NCI-H1105 treated with DMSO at 0.1 percent for 48 hours (cell line): ENCODE measurements at places on chromosomes 7 and 10.

- peak; percentile 31 for DNase-seq
Observed at GRCh38 chr7:108973075-108973474, 403.4 kb downstream of the DNAJB9 start.

DNA sequence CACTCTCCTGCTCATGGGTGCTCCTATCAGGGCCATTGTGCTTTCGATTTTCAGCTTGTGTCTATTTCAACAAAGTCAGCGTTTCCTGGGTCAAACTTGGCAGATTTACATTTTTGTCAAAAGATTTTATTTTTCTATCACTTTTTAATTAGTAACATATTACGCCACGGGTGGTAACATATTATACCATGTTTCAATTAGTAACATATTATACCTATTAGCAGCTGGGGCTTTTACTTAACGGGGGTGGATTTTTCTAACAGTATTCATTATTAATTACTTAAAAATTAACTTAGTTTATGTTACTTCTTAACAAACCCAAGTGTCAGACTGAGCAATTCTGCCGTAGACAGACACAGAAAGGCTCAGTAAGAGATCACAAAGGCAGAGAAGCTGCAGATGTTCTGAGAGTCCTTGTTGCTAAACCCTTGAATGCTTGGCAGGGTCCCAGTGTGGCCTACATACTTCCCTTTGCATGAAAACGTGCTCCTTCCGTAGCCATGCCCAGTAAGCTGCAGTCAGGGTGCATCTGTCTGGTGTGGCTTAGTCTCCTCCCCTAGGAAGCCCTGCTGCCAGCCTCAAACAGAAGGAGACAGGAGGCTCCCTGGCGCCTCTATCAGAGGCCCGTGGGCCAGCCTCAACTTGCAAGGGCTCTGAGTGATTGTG is 263.1 kb upstream of the CXCL12 start:
- DNase-seq: no peak

- DNase-seq: no peak
Observed at GRCh38 chr7:69245646-69246045, 352.6 kb upstream of the AUTS2 start.

- DNase-seq: no peak
Observed at GRCh38 chr7:90645784-90646183, 49.7 kb downstream of the CDK14 start.

DNA sequence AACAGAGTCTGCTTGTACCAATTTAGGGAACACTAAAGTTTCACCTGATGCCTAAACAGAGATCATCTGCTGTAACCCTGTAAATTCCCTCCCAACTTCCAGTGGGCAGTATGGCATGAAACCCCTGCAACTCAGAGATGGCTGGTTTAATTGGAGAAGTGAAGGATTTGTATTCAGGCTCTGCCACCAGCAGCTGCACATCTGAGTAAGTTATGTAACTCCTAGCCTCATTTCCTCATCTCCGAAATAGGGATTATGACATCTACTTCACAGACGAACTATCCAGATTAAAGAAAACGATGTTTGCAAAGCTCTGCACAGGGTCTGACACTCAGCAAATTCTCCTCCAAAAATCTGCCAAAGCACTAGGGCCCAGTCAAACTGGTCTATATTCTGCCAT is 493.0 kb downstream of the KCNMA1 start:
- DNase-seq: no peak

DNA sequence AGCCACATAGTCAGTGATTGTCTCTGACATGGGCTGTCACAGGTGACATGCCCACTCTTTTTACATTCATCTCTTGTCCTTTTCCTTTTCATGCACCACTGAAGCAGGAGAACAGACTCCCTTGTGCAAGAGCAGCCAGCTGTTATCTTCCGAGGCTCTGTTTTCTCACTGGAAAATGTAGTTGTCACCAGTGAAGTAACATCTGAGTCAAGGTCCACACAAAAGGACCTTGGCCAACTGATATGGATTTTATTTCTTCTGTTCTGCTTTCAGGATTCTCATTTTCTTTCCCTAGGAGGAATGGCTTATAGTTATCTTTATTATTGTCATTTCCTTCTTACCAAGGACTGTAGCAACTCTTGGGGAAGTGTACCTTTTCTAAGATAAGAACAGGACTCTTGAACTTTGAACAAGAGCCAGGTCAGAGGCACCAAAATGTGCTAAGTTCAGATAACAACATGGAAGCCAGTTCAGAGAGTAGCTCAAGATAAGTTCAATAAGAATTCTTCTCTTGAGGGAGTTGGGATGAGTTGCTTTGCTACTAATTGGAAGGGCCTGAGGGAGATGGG is 22.7 kb downstream of the AVPI1 start:
- DNase-seq: no peak

DNA sequence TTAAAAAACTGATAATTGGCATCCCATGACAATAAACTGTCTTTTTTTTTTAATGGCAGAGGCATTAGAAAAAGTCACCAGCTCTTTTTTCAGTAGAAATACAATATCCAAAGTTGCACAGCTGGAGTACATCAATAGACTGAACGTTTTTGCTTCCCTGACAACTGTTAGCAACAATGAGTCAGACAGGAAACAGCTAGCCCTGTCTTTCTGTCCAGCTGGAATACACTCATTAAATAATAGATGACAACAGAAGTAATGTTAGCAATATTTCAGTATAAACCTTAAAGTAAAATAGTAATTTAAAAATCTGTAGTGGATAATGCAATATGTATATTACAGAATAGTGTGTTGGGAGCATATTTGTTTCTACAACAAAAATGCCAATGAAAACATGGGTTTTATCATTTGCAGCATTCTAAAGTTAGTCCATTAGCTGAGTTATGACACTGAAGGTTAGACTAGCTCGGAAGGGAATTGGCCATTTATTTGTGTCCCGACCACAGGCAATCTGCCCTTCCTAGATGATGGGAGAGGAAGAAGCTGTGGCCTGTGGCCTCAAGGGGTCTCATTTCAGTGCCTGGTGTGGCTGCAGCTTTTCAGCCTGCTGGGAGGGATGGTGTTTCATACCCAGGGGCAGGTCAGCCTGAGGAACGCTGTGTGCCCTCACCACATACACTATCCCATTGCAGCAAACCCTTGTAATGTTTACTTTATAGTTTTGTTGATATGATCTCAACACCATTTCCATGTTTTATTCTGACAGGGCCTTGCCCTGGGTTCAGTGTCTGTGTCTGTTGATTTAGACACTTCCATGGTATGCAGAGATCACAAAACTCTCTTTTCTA is 173.3 kb downstream of the SLC16A9 start:
- DNase-seq: no peak
